Spinal cord (tissue), 10 donors: ENCODE measurements at places on chromosomes 2 and 18.

GRCh38 chr2:43898134-43898837 lies 59.5 kb downstream of the ABCG8 start:
- H3K27me3 ChIP-seq: no peaks in the 10 kb centered on the region
- H3K4me3 ChIP-seq: no peak overlapping the region
- H3K36me3 ChIP-seq: no peaks in the 10 kb centered on the region
- H3K27ac ChIP-seq: no peak overlapping the region
- H3K4me1 ChIP-seq: peaks cover 7% of the 10 kb centered on the region
- peak; percentile 28 for DNase-seq

DNA sequence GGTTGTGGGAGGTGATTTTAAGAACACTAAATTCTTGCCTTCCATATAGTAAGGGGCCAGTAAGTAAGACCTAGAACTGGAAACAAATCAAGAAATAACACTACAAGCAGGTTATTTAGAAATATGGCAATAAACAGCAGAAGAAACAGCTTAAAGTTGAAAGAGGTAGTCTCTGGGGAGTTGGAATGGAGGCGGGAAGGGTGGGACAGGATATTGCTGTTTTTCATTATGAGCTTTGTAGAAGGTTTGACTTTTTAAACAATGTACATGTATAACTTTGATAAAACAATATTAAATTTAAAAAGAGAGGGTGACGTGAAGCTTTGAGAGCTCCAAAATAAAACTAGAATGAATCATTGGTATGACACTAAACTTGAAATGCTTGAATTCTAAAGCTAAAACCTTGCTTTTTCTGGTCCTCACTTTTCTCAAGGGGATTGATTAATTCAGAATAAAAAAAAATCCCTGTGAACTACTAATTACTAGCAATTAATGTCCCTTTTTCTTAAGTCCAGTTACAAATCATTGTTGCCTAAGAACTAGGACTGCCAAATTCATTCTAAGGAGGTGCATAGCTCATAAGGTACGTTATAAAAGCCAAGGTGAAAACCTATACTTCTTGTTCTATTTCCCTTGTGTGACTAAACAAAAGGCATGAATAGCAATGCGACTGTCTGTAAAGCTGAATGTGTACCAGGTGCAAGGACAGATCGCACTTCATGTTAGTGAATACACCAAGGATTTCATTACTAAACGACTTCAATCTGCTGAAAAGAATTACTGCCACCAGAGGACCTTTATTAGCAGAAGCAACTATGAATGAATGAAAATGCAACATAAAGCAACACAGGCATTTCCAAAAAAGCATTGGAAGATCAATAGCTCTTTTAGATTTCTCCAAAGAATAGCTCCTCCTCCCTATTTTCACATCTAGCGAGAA lies 177.5 kb downstream of the RBM43 start:
- H3K36me3 ChIP-seq: no peaks in the 10 kb centered on the region
- no peaks in the 10 kb centered on the region for H3K4me1 ChIP-seq
- H3K4me3 ChIP-seq: no peak overlapping the region
- H3K27ac ChIP-seq: no peak overlapping the region
- H3K27me3 ChIP-seq: no peaks in the 10 kb centered on the region
- DNase-seq: no peak

- no peaks in the 10 kb centered on the region for H3K4me1 ChIP-seq
- DNase-seq: no peak
- no peak overlapping the region for H3K4me3 ChIP-seq
- no peak overlapping the region for H3K27ac ChIP-seq
These were observed 301.3 kb upstream of the ID2 start for GRCh38 chr2:8380566-8380965.

- DNase-seq: peak; percentile 36
- H3K27me3 ChIP-seq: no peaks in the 10 kb centered on the region
- peaks cover 2% of the 10 kb centered on the region for H3K4me1 ChIP-seq
These were observed 33.1 kb downstream of the RDH14 start for GRCh38 chr2:18527326-18527725.

DNA sequence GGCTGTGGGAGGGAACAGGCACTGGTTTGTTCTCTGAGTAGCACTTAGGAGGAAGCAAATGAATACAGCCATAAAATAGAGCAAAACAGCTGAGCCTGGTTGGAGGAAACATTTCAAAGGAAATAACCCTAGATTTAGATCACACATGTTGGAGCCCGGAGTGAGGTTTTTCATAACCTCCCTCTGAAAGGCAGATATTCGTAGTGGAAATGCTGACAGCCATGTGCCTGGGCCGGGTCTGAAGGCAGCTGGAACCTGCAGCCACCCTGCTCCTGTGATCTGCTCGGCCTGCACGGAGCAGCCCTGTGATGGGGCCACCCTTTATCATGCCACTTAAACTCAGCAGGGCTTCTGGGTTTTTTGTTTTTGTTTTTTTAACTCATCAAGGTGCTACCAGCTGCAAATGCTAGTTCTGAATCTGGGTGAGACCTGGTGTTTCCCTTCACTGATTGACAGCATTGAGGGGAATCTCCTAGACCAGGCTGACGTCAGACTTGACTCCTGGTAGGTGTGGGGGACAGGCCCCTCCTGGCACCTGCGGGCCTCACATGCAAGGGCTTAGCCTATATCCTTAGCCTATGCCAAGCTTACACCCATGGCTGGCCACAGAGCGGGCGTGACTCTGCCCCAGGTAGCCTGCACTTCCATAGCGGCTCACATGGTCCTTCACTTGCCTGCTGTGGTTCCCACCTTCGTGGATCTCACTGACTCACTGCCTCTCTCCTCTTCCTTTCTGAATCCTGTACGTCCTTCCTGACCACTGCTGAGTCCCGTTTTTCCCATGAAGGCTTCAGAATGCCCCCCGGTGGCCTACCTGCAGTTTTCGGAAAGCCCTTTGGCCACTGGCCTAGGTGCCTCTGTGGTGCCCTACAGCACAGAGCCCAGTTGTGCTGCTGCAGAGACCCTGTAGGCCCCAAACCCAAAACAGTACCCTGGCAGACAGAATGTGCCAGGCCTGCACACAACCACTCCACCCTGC lies 217.3 kb downstream of the SEPTIN10 start:
- peaks cover 23% of the 10 kb centered on the region for H3K27me3 ChIP-seq
- no peak overlapping the region for H3K27ac ChIP-seq
- no peak for DNase-seq
- no peak overlapping the region for H3K4me3 ChIP-seq

DNA sequence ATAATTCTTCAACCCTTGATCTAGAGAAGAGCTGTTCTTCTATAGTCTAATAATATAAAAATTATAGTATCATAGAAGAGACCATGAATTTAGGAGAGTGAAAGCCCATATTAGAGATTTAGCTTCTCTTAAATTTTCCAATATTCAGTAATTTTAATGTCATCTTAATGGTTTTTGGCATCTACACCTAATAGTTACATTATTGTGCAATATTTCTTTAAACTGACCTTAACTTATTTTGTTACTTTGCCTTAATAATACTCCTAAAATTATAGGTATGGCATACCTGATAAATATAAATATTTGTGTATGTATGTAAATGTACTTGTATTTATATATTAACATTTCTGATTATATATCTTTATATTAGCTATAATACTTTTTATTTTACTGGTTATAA lies 78.0 kb upstream of the CWC22 start:
- H3K27me3 ChIP-seq: no peaks in the 10 kb centered on the region
- no peaks in the 10 kb centered on the region for H3K4me1 ChIP-seq
- no peak overlapping the region for H3K4me3 ChIP-seq

DNA sequence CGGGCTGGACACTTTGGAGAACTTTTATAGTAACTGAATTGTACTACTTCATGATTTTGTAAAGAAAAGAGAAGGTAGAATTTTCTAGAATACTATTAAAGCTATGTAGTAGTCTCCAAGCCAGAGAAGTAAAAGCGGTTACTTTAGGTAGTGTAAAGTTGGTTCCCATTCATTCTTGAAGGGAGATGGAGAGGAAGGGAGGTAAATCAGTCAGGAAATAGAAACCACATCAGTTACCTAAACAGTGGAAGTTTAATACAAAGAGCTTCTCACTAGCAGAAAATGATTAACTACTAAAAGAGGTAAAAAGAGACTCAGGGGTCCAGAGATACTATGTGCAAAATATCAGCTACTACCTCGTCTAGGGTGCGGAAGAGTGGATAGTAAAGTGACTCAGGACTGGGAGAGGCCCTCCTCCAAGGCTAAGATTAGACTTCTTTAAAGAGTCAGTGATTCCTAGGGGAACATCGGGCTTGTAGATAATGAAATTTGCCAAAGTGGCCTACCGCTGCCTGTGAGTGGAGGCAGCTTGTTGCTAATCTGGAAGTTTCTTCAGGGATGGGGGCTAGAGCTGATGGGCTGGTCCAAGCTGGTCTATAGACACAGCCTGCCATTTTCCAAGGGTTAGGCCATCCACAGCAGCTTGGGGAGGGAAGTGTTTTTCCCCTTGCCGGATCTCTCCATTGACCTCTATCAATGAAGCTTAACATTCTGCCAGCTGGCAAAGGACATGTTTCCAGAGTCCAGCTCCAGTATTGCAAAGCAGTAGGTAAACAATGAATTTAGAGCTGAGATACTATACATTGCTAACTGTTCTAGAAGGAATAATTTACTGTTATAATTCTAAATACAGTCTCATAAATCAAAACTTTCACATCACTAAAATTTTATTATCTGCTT lies 246.4 kb upstream of the BOD1L2 start:
- H3K4me1 ChIP-seq: no peaks in the 10 kb centered on the region
- no peaks in the 10 kb centered on the region for H3K27me3 ChIP-seq
- H3K27ac ChIP-seq: no peak overlapping the region
- H3K36me3 ChIP-seq: no peaks in the 10 kb centered on the region
- H3K4me3 ChIP-seq: no peak overlapping the region
- DNase-seq: no peak

GRCh38 chr18:30489890-30490643 lies 552.5 kb downstream of the DSC3 start:
- no peaks in the 10 kb centered on the region for H3K36me3 ChIP-seq
- no peak overlapping the region for H3K27ac ChIP-seq
- H3K4me1 ChIP-seq: no peaks in the 10 kb centered on the region
- H3K27me3 ChIP-seq: no peaks in the 10 kb centered on the region
- H3K4me3 ChIP-seq: no peak overlapping the region
- DNase-seq: no peak

GRCh38 chr2:40126006-40126405 lies 325.9 kb downstream of the SLC8A1 start:
- no peak for DNase-seq
- no peak overlapping the region for H3K27ac ChIP-seq
- no peak overlapping the region for H3K4me3 ChIP-seq
- H3K36me3 ChIP-seq: peaks cover 2% of the 10 kb centered on the region

GRCh38 chr2:210593166-210593565 lies 36.8 kb downstream of the CPS1 start:
- no peaks in the 10 kb centered on the region for H3K36me3 ChIP-seq
- H3K27ac ChIP-seq: no peak overlapping the region
- H3K27me3 ChIP-seq: no peaks in the 10 kb centered on the region
- H3K4me1 ChIP-seq: no peaks in the 10 kb centered on the region
- no peak for DNase-seq

DNA sequence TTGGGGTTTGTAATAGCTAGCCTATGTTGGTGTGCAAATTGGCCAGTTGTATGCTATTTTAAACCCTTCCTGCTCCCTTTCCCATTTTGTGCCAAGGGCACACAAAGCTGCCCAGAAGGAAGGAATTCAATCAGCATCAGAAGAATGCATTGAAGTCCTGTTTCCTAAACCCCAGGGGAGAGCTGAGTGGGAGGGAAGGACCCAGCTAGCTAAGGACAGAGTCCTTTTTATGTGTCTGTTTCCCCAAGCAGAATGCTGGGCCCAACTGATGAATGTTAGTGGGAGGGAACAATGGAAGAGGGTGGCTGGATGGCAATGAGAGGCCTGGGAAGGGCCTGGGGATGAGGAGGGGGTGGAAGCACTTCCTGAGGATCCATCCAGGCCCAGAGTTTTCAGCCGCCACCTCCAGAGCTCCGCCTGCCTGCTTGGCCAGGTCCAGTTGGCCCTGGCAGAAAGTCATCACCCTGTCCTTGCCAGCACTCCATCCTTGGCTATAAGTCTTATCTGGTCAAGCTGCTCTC lies 32.7 kb downstream of the MEX3C start:
- DNase-seq: peak; percentile 30
- no peak overlapping the region for H3K4me3 ChIP-seq
- peaks cover 16% of the 10 kb centered on the region for H3K4me1 ChIP-seq
- H3K27ac ChIP-seq: no peak overlapping the region
- no peaks in the 10 kb centered on the region for H3K36me3 ChIP-seq

- H3K27me3 ChIP-seq: no peaks in the 10 kb centered on the region
- no peaks in the 10 kb centered on the region for H3K36me3 ChIP-seq
- DNase-seq: no peak
- peaks cover 41% of the 10 kb centered on the region for H3K4me1 ChIP-seq
These were observed 96.2 kb upstream of the ASAP2 start for GRCh38 chr2:9110346-9110884.

GRCh38 chr2:183029219-183029618 lies 9.0 kb downstream of the NCKAP1 start:
- H3K27ac ChIP-seq: no peak overlapping the region
- no peak for DNase-seq
- H3K4me1 ChIP-seq: no peaks in the 10 kb centered on the region
- H3K27me3 ChIP-seq: no peaks in the 10 kb centered on the region
- no peaks in the 10 kb centered on the region for H3K36me3 ChIP-seq

- H3K27me3 ChIP-seq: no peaks in the 10 kb centered on the region
- no peaks in the 10 kb centered on the region for H3K4me1 ChIP-seq
- no peak overlapping the region for H3K4me3 ChIP-seq
These were observed 162.8 kb downstream of the SRBD1 start for GRCh38 chr2:45448217-45448616.

GRCh38 chr2:120237491-120237902 lies 14.3 kb upstream of the TMEM185B start:
- no peak overlapping the region for H3K4me3 ChIP-seq
- DNase-seq: no peak
- H3K4me1 ChIP-seq: peaks cover 27% of the 10 kb centered on the region
- no peaks in the 10 kb centered on the region for H3K27me3 ChIP-seq

DNA sequence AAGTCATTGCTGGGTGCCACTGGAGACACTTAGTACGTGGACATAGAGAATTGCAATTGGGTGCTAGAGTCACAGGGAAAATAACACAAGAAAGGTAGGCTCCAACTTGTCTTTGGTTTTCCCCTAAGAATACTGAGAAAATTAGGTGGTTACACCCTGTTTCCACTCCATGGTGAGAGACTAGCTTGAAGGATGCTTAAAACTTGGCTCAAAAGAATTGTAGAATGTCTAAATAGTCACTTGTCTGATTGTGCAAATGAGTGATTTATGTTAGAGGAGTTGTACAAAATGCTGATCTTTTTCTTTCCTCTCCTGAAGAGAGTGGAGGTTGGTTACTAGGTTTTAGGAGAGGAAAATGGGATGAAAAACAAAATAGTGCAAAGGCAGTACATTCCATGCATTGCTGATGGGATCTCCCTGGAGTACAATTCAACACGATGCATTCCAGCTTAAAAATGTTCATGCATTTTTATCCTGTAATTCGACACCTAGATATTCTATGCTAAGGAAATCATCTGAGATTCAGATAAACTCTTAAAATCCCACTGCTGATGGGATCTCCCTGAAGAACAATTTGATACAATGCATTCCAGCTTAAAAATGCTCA lies 2.2 kb upstream of the SERPINB12 start:
- no peak overlapping the region for H3K4me3 ChIP-seq
- H3K27ac ChIP-seq: no peak overlapping the region
- no peaks in the 10 kb centered on the region for H3K27me3 ChIP-seq
- H3K36me3 ChIP-seq: no peaks in the 10 kb centered on the region

- H3K36me3 ChIP-seq: no peaks in the 10 kb centered on the region
- DNase-seq: peak; percentile 40
- H3K27ac ChIP-seq: no peak overlapping the region
- no peaks in the 10 kb centered on the region for H3K27me3 ChIP-seq
These were observed 778.3 kb upstream of the CDH7 start for GRCh38 chr18:64972545-64972944.

- no peaks in the 10 kb centered on the region for H3K4me1 ChIP-seq
- no peaks in the 10 kb centered on the region for H3K36me3 ChIP-seq
- DNase-seq: peak; percentile 38
- H3K27me3 ChIP-seq: no peaks in the 10 kb centered on the region
- no peak overlapping the region for H3K4me3 ChIP-seq
- H3K27ac ChIP-seq: no peak overlapping the region
These were observed 76.0 kb downstream of the FAM124B start for GRCh38 chr2:224325941-224326340.
